Left lobe of liver (tissue), 2 donors: ENCODE measurements at places on chromosomes 5 and 9. TPM values are rescaled to one million over a fixed set of nuclear protein-coding genes. Genes with fewer than 3 reads are reported as not detected.

Gene PDE6A
- not detected for total RNA-seq

Gene ZDHHC11B
- total RNA-seq = 6.1 TPM

Gene RABEPK
- total RNA-seq = 22.9 TPM

Gene ESM1
- total RNA-seq = not detected

Gene HCN1
- total RNA-seq = not detected

Gene ABO
- total RNA-seq = 0.03 TPM
